ENCODE measurements at places on chromosomes 5 and 9. TPM values are rescaled to one million over a fixed set of nuclear protein-coding genes. Genes with fewer than 3 reads are reported as not detected.

GRCh38 chr5:165029099-165029870, 1523.9 kb downstream of the MAT2B start:
- peak; percentile 76 for DNase-seq

Gene HAND1
- total RNA-seq = not detected

DNA sequence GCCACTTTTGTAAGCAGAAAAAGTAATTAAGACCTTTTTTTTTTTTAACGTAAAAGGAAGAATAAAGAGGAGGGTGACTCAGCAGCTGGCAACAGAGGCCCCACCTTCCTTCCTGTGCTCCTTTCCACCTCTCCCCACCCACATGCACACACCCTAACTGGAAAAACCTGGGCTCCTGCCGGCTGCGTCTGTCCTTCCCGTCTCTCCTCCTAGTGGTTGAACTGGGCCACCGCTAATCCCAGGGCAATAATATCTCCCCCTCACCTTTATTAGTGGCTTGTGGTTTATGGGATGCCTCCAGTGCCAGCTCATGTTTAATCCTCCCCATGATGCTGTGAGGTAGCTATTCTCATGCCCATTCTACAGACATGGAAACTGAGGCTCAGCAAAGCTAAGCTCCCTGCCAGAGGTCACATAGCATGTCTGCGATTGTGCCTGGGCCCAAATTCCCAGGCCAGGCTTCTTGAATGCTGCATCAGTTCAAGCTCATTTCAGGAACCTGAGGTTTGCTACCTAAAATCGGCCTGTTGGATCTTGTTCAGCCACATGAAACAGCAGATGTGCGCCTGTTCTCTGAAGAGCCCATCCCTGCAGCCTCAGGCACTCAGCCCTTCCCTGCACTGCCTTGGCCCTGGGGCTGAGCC, 60.9 kb upstream of the IL17B start:
- DNase-seq = peak; percentile 97

Gene FGF10
- total RNA-seq = not detected

DNA sequence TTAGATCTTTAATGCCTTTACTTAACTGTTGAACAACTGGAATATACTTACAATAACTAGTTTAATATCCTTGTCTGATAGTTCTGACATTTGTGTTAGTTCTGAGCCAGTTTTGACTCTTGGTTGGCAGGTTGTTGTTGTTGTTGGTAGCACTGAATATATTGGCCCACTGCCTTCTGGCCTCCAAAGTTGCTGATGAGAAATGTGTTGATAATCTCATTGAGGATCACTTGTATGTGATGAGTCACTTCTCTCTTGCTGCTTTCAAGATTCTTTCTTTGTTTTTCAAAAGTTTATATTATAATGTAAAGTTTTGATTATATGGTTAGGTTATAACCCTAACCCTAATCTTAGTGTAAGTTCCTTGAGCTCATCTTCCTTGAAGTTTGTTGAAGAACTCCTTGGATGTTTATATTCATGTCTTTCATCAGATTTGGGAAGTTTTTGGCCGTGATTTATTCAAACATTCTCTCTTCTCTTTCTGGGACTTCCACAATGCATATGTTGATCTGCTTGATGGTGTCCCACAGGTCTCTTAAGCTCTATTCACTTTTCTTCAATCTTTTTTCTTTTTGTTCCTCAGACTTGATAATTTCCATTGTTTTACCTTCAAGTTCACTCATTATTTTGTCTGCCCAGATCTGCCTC, 149.7 kb downstream of the FGF18 start:
- no peak for DNase-seq

Gene EQTN
- total RNA-seq = not detected

GRCh38 chr9:111904026-111904425, 7.4 kb downstream of the UGCG start:
- no peak for DNase-seq

GRCh38 chr9:36813154-36813553, 220.9 kb downstream of the PAX5 start:
- DNase-seq = no peak

Gene CDC25C
- 25.1 TPM for total RNA-seq

- no peak for DNase-seq
Measured at GRCh38 chr9:7196467-7196866, 438.7 kb downstream of the KDM4C start.

- DNase-seq = no peak
Measured at GRCh38 chr9:35650341-35651158, at the start of gene SIT1. TSS of gene SIT1 (minus strand) at chr9:35650931. CDS start at chr9:35650853, 78 bp downstream.
